Stimulated activated CD4-positive, alpha-beta T cell treated with anti-CD3 and anti-CD28 coated beads, Interleukin-2, amount 100 ng/mL, for 24 hours (primary cell): ENCODE measurements at places on chromosomes 13 and 19.

GRCh38 chr13:50014386-50014785 is 858 bp upstream of the KCNRG start:
- no peak for DNase-seq

DNA sequence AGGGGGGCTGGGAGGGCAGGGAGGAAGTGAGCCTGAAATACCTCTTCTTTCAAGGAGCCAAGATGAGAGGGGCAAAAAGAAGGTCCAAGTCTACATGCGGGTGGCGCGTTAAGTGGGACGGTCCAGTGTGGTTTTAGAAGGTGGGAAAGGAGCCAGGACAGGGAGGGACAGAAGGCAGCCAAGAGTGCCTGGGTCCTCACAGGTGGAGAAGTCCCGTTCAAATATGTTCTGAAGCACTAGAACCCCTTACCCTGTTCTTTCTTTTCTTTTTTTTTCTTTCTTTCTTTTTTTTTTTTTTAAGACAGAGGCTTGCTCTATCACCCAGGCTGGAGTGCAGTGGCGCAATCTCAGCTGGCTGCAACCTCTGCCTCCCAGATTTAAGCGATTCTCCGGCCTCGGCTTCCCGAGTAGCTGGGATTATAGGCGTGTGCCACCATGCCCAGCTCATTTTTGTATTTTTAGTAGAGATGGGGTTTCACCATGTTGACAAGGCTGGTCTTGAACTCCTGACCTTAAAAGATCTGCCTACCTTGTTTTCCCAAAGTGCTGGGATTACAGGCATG is 7.4 kb downstream of the CAMSAP3 start:
- no peak for DNase-seq

DNA sequence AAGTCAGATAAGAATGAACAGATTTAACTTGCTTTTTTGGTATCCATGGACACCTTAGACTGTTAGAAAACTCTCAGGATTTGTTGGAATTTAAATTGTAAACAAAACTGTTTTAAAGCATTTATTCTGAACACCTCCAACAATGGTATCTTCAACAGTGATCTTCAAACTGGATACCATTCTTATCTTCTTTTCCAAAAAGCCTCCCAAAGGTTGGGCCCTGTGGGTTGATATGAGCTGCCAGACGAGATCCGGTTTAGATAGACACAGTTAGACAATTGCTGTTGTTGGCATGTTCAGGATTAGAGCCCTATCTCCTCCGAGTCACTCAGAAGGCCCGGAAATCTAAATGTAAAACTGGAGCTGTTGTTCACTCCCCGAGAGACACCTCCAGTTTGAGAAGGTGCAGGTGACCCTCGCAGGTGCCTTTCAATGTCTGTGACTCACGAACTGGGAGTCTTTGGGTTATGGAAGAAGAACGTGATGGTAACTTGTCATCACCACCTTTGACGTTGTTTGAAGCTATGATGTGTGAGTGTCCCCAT is 143.6 kb upstream of the RNF113B start:
- DNase-seq, result no peak

GRCh38 chr13:36903925-36904595 is 16.0 kb downstream of the SMAD9 start:
- DNase-seq, result no peak

GRCh38 chr13:23628765-23629565 is 58.8 kb downstream of the TNFRSF19 start:
- no peak for DNase-seq

GRCh38 chr19:33720691-33721682 is 75.7 kb upstream of the KCTD15 start:
- no peak for DNase-seq

GRCh38 chr13:110916301-110917142 is 1.7 kb upstream of the ANKRD10 start:
- no peak for DNase-seq

GRCh38 chr19:39768786-39769185 is 9.9 kb upstream of the LEUTX start:
- DNase-seq, result no peak

GRCh38 chr13:102555914-102556553 is 40.8 kb upstream of the TPP2 start:
- DNase-seq, result no peak

GRCh38 chr19:14977128-14977527 is 2.5 kb downstream of the SLC1A6 start:
- DNase-seq, result no peak

GRCh38 chr19:32570081-32570785 is 10.8 kb upstream of the PDCD5 start:
- peak; percentile 33 for DNase-seq

GRCh38 chr13:67934617-67935330 is 704.6 kb upstream of the PCDH9 start:
- no peak for DNase-seq

GRCh38 chr19:30449078-30449590 is 77.0 kb downstream of the ZNF536 start:
- DNase-seq, result no peak

GRCh38 chr19:3014135-3014534 is 14.9 kb downstream of the TLE2 start:
- DNase-seq, result no peak

- DNase-seq, result no peak
Observed at GRCh38 chr19:21221693-21222092, 79.9 kb downstream of the ZNF431 start.

- DNase-seq, result no peak
Observed at GRCh38 chr13:79346300-79346914, 59.6 kb downstream of the RBM26 start.

DNA sequence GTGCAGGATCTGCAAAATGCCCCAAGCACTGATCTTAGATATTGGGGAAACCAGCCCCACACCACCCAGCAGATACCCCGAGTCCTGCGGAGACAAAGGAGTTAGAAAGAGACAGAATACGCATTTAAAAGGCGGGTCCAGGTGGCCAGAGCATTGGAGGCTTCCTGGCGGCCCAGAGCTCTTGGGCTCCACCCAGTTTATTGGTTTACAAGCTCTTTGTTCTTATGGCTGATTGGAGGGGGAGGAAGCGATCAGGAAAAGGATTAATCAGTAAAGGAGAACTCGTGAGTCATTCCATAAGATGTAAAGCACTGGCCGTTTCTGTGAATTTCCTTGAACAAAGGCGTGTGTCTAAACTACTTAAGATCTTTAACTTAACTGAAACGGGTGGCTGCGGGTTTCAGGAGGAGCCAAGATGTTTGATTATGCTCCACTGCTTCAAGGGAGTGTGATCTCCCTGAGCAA is 926 bp downstream of the ZNF587 start:
- no peak for DNase-seq
